ENCODE measurements at places on chromosomes 3 and 15. TPM values are rescaled to one million over a fixed set of nuclear protein-coding genes. Genes with fewer than 3 reads are reported as not detected.

Gene PIF1
- total RNA-seq: 71.1 TPM

Gene LMAN1L
- 0.47 TPM for total RNA-seq

Gene PLA1A
- total RNA-seq: not detected

Gene PCLAF
- total RNA-seq: 135 TPM

Gene ISLR
- total RNA-seq: not detected

Gene CACNA2D3
- not detected for total RNA-seq

Gene FBXW12
- total RNA-seq: not detected

Gene MAGI1
- total RNA-seq: not detected

DNA sequence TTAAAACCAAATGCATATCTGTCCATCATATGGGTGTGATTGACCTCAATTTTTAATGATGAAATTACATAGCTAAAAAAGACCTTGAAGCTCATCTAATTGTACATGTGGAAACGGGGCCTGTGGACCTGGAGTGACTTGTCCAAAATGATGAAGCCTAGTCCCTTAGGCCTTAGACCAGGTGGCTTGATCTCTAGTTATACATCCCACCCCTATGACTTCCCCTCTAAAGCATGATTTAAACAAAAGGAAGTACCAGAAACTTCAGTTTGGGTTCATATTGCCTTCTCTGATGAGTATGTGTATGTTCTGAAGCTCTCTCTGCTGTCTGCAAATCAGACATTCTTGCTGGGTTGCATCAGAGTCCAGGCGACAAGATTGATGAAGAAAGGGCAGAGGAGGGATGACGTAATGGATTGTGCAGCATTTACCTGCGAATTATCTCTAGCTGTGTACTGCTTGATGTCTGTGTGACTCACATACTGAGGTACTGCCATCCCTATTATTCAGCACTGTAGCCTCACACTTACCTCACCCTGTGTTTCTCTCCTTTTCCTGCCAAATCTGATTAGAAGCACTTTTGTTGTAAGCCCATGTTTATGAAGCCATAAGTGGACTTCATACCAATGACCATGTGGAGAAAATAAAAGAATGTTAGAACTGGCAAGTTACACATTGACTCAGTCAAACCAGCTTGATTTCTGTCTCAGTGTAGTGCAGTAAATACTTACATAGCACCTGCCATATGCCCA is 111.5 kb downstream of the FILIP1L start:
- no peak for DNase-seq
- no peaks in the 10 kb centered on the region for H3K36me3 ChIP-seq
- peaks cover 8% of the 10 kb centered on the region for H3K4me1 ChIP-seq
- no peak overlapping the region for H3K4me3 ChIP-seq

GRCh38 chr15:89837134-89837829 is 22.6 kb upstream of the ANPEP start:
- no peak for DNase-seq
- H3K27ac ChIP-seq: no peak overlapping the region
- no peaks in the 10 kb centered on the region for H3K27me3 ChIP-seq
- H3K4me3 ChIP-seq: no peak overlapping the region
- H3K4me1 ChIP-seq: peaks cover 16% of the 10 kb centered on the region
- H3K36me3 ChIP-seq: peaks cover 22% of the 10 kb centered on the region

- H3K27ac ChIP-seq: no peak overlapping the region
- no peaks in the 10 kb centered on the region for H3K36me3 ChIP-seq
- no peak overlapping the region for H3K4me3 ChIP-seq
- H3K4me1 ChIP-seq: no peaks in the 10 kb centered on the region
- H3K27me3 ChIP-seq: no peaks in the 10 kb centered on the region
Measured at GRCh38 chr3:30924763-30925162, 30.3 kb upstream of the GADL1 start.

GRCh38 chr15:56919609-56920366 is 1.3 kb downstream of the TCF12 start:
- peaks cover 36% of the 10 kb centered on the region for H3K4me1 ChIP-seq
- peak; percentile 32 for DNase-seq
- peak overlapping the region; percentile 91 for H3K27ac ChIP-seq
- no peaks in the 10 kb centered on the region for H3K27me3 ChIP-seq

DNA sequence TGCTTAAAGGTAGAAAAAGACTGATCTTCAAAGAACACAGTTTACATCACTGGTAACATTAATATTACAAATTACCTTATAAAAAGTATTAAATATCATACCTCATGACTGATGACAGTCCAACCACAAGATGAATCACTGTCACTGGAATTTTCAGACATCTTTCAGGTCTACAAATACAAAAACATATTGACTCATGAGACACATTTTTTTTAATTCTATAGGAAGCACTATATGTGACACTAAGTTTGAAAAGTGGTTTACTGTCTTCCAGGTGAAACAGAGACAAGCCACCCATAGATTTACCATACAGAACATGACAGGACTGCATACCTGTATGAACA is 18.9 kb downstream of the CCPG1 start:
- DNase-seq: no peak
- no peak overlapping the region for H3K27ac ChIP-seq
- H3K36me3 ChIP-seq: peaks cover 2% of the 10 kb centered on the region

DNA sequence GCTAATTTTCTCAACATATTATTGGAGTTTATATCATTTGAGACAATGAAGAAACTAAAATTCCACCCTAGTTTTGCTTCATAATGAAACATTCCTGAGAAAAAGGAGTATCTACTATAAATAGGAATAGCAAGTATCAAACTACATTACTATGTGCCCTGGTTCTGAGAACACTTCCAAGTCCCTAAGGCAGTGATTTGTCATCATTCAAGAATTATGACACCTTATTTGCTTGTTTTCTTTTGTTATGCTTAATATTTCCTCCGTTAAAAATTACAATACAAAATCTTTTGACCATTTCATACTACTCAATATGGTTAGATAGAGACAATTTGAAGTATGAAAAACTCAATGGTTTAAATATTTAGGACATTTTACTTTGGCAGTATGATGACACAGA is 707.8 kb upstream of the GOLIM4 start:
- no peak for DNase-seq
- no peak overlapping the region for H3K27ac ChIP-seq
- no peaks in the 10 kb centered on the region for H3K36me3 ChIP-seq
- no peaks in the 10 kb centered on the region for H3K27me3 ChIP-seq

- H3K4me3 ChIP-seq: peak overlapping the region; percentile 67
- peaks cover 44% of the 10 kb centered on the region for H3K27me3 ChIP-seq
- H3K27ac ChIP-seq: no peak overlapping the region
- H3K4me1 ChIP-seq: peaks cover 7% of the 10 kb centered on the region
Measured at GRCh38 chr15:74364936-74365597, 2.4 kb downstream of the CYP11A1 start.

DNA sequence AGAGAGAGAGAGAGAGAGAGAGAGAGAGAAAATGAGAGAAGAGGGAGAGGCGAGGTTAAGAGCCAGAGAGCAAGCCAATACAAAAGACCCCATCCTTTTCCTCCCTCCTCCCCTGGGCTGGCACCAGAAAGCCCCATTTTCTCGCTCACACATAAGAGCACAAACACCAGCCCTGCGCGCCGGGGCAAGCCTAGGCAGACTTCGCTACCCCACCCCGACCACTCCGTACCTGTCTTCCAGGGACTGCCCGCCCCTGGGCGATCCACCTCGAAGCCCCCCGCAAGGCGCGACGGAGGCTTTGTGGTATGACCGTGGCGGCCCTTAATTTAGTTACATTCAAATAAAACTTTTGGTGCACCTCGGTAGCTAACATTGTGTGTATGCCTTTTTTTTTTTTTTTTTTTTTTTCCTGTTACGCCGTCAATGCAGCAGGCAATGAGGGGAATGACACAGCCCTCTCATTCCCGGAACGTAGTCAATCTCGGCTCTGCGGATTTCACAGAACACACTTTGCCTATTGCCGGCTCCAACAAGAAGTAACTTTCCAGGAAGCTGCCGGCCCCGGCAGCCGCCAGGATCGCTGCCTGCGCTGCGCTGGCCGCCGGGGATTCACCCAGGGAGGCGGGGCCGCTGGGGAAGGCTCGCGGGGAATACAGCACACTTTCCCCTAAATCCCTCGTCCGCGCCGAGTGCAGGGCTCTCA is 7.7 kb downstream of the BCL6 start:
- H3K27me3 ChIP-seq: no peaks in the 10 kb centered on the region
- DNase-seq: peak; percentile 54
- H3K36me3 ChIP-seq: peaks cover 7% of the 10 kb centered on the region
- peak overlapping the region; percentile 100 for H3K4me3 ChIP-seq
- H3K27ac ChIP-seq: peak overlapping the region; percentile 100
- peaks cover 51% of the 10 kb centered on the region for H3K4me1 ChIP-seq

- no peak overlapping the region for H3K27ac ChIP-seq
- peaks cover 4% of the 10 kb centered on the region for H3K27me3 ChIP-seq
- no peak for DNase-seq
- H3K4me3 ChIP-seq: no peak overlapping the region
- no peaks in the 10 kb centered on the region for H3K36me3 ChIP-seq
Measured at GRCh38 chr3:184630861-184631471, 69.4 kb downstream of the EPHB3 start.

- no peak overlapping the region for H3K4me3 ChIP-seq
- no peaks in the 10 kb centered on the region for H3K36me3 ChIP-seq
- DNase-seq: no peak
- H3K27ac ChIP-seq: no peak overlapping the region
- no peaks in the 10 kb centered on the region for H3K27me3 ChIP-seq
Measured at GRCh38 chr3:78165876-78166275, 1126.0 kb downstream of the ROBO2 start.

- no peak for DNase-seq
- no peak overlapping the region for H3K4me3 ChIP-seq
- H3K27ac ChIP-seq: no peak overlapping the region
- H3K27me3 ChIP-seq: no peaks in the 10 kb centered on the region
Measured at GRCh38 chr3:1962396-1963088, 136.1 kb upstream of the CNTN4 start.

DNA sequence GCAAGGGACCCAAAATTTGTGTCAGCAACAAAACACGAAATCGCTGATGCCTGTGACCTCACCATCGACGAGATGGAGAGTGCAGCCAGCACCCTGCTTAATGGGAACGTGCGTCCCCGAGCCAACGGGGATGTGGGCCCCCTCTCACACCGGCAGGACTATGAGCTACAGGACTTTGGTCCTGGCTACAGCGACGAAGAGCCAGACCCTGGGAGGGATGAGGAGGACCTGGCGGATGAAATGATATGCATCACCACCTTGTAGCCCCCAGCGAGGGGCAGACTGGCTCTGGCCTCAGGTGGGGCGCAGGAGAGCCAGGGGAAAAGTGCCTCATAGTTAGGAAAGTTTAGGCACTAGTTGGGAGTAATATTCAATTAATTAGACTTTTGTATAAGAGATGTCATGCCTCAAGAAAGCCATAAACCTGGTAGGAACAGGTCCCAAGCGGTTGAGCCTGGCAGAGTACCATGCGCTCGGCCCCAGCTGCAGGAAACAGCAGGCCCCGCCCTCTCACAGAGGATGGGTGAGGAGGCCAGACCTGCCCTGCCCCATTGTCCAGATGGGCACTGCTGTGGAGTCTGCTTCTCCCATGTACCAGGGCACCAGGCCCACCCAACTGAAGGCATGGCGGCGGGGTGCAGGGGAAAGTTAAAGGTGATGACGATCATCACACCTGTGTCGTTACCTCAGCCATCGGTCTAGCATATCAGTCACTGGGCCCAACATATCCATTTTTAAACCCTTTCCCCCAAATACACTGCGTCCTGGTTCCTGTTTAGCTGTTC is 34.9 kb downstream of the CHDH start:
- DNase-seq: no peak
- no peaks in the 10 kb centered on the region for H3K36me3 ChIP-seq
- no peaks in the 10 kb centered on the region for H3K4me1 ChIP-seq

- peak overlapping the region; percentile 6 for H3K27ac ChIP-seq
- no peak overlapping the region for H3K4me3 ChIP-seq
- peaks cover 14% of the 10 kb centered on the region for H3K36me3 ChIP-seq
- no peak for DNase-seq
- no peaks in the 10 kb centered on the region for H3K27me3 ChIP-seq
Measured at GRCh38 chr15:85414495-85414894, 34.1 kb downstream of the AKAP13 start.

- no peaks in the 10 kb centered on the region for H3K4me1 ChIP-seq
- no peak for DNase-seq
- H3K27me3 ChIP-seq: no peaks in the 10 kb centered on the region
- H3K36me3 ChIP-seq: no peaks in the 10 kb centered on the region
- no peak overlapping the region for H3K27ac ChIP-seq
Measured at GRCh38 chr3:140203510-140203909, 268.5 kb downstream of the CLSTN2 start.

GRCh38 chr3:100335434-100335833 is 877 bp downstream of the NIT2 start:
- H3K27me3 ChIP-seq: no peaks in the 10 kb centered on the region
- no peak for DNase-seq
- H3K36me3 ChIP-seq: peaks cover 10% of the 10 kb centered on the region
- H3K4me1 ChIP-seq: peaks cover 23% of the 10 kb centered on the region
- peak overlapping the region; percentile 94 for H3K4me3 ChIP-seq

DNA sequence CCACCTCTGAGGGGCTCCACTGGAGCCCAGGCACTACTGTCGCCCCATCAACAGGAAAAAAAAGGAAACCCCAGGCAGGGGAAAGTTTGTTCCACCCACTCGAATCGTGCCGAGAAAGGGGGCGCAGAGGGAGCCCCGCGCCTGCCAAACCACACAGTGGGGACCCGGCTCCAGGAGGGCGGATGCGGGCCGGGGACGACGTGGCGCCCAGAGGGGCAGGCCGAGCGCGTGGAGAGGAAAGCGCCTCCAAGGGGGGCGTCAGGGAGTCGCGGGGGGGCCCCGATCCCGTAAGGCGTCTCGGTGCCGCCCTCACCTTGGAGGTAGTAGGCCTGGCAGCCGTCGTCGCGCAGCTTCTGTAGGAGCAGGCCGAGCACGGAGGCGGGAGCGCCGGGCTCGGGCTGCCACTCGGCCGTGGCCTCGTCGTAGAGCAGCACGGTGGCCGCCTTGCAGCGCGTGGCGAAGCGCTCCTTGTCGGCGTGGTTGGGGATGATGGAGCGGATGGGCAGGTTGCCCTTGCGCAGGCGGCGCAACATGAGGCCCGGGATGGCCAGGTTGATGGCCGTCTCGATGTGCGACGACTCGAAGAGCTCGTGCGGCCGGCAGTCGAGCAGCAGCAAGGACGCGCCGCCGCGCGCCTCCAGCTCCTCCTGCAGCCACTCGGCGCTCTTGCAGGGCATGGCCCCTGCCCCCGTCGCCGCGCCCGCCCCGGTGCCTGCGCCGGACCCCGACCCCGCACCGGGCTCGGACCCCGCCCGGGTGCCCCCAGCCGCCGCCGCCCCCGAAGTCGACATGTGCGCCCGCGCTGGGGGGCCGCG is 627 bp downstream of the DUSP7 start:
- H3K27ac ChIP-seq: peak overlapping the region; percentile 89
- H3K27me3 ChIP-seq: no peaks in the 10 kb centered on the region
- peaks cover 43% of the 10 kb centered on the region for H3K4me1 ChIP-seq
- peaks cover 34% of the 10 kb centered on the region for H3K36me3 ChIP-seq
- H3K4me3 ChIP-seq: peak overlapping the region; percentile 86

- H3K27me3 ChIP-seq: no peaks in the 10 kb centered on the region
- H3K4me1 ChIP-seq: no peaks in the 10 kb centered on the region
- H3K36me3 ChIP-seq: no peaks in the 10 kb centered on the region
- DNase-seq: no peak
- H3K27ac ChIP-seq: no peak overlapping the region
- H3K4me3 ChIP-seq: no peak overlapping the region
Measured at GRCh38 chr3:181457190-181457589, 254.5 kb upstream of the SOX2 start.

Data from activated CD8-positive, alpha-beta T cell treated with anti-CD3 and anti-CD28 coated beads, Interleukin-2, amount 10 ng/mL, durations not matched to agents 7 days and 5 days (primary cell).